ENCODE measurements at places on chromosomes 16 and 17. TPM values are rescaled to one million over a fixed set of nuclear protein-coding genes. Genes with fewer than 3 reads are reported as not detected.

DNA sequence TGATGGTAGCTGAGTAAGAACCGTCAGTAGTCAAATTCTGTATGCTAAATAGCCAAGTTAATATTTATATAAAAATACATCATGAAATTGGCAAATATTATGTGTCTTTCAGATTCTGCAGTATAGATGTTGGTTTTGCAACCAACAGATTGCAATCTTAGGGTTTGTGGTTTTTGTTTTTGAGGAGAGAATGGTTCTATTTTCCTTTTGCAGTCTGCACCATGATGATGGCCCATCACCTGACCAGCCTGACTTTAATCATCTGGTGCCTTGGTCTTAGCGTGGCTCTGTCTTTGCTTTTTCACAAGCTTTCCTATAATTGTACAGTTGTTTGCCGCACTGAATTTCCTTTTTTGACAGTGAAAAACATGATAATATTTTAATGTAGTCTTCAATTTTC, 50.7 kb downstream of the NUP93 start:
- DNase-seq = no peak

Gene PKMYT1
- total RNA-seq = not detected

DNA sequence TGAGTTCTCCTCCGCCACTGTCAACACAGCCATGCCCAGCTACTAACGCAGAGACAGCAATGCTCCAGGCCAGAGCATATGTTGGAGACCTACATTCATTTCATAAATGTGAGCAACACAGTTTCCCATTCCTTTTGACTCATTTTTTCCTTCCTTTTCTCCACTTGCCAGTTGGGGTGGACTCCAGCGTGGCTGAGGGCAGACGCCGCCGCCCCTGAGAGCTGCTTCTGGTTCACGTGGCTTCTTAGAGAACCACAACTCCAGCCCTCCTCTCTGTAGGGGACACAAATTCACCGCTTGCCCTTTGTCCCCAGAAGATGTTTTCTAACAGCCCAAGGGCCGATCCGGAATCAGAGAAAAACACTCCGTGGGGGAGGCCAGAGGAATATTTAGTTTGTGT, 45.8 kb upstream of the ZCCHC14 start:
- no peak for DNase-seq

GRCh38 chr17:77634710-77635109, 323.8 kb upstream of the TNRC6C start:
- DNase-seq = no peak

Gene PRDM7
- not detected for total RNA-seq

All from ascending aorta (tissue), 2 donors.